Astrocyte (in vitro differentiated cells and primary cell): ENCODE measurements at places on chromosomes 2 and 18. TPM values are rescaled to one million over a fixed set of nuclear protein-coding genes. Genes with fewer than 3 reads are reported as not detected.

Gene PRKAG3
- total RNA-seq: not detected in 2 replicates

Gene CAPN14
- 0.12 and 0.14 TPM in 2 replicates for total RNA-seq

DNA sequence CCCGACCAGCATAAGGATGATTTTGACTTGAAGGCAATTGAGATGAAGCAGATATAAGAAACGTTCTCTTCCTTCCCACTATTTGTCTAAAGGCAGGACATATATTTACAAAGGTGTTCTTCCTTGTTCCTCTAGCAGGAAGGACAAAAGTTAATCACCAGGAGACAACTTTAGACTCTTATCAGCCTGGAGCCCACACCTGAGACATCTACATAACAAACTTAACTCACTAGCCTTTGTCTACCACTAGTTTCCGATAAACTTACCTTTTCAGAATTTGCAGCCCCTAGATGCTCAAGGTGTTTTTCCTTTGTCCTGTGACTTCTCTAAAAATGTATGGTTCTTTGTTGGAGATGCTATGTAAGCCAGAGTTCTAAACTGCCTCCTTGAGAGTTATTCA, 1047.8 kb upstream of the NXPH2 start:
- no peak for DNase-seq

DNA sequence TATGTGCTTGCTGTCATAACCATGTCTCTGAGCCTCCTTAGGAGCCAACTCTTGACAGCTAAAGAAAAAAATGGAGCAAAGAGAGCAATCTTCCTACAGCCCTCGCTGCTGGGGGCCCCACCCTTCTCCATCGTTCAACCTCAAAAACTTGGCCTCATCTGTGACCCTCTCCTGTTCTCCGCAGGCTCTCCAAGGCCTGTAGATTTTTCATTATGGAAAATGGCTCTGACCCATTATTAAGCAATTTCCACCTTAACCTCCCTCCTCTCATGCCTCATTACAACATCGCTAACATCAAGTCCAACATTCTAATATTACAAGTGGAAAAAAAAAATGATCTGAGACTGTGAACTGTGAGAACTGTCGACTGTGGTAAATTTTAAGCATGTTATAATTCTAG, 98.7 kb downstream of the SLC8A1 start:
- DNase-seq: no peak

Gene IKZF2
- 9.9 and 15.5 TPM in 2 replicates for total RNA-seq

Gene SRD5A2
- not detected in 2 replicates for total RNA-seq

Gene MROH2A
- total RNA-seq: not detected in 2 replicates

DNA sequence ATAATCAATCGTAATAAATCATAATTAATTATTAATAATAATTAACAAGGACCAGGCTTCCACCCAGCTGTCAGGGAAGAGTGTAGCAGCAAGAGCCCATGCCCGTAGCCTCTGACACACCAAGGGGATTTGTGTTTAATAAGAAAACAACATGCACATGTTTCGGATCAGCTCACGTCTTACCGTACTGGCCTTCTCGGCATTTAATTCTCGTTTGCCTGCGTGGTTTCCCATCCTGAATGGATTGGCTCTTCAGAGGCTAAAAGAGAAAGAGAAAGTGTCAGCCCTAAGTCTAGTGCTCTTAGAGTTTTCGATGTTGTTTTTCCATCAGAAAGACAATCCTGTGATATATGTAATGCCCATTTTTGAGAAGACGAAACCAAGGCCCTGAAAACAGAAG, 27.6 kb downstream of the MBP start:
- DNase-seq: no peak
